Activated naive CD4-positive, alpha-beta T cell (primary cell): ENCODE measurements at places on chromosomes 13 and 19.
A peak's percentile ranks its signal among the peaks of the same experiment; 100 is the strongest.

GRCh38 chr13:54210397-54211049, 1181.9 kb downstream of the OLFM4 start:
- no peak for DNase-seq

DNA sequence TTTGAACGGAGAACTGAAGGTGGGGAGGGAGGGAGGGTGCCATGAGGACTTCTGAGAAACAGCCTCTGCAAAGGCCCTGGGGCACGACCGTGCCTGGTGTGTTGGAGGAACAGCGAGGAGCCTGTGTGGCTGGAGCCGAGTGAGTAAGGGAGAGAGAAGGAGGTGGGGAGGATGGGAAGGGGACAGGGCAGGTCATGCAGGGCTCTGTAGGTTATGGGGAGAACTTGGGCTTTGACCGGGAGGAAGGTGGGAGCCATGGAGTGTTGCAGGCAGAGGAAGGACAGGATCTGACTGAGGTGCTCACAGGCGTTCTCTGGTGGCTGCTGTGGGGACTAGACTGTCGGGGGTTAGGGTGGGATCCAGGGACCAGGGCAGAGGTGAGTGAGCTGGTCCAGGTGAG, 6.7 kb downstream of the MPND start:
- no peak for DNase-seq

DNA sequence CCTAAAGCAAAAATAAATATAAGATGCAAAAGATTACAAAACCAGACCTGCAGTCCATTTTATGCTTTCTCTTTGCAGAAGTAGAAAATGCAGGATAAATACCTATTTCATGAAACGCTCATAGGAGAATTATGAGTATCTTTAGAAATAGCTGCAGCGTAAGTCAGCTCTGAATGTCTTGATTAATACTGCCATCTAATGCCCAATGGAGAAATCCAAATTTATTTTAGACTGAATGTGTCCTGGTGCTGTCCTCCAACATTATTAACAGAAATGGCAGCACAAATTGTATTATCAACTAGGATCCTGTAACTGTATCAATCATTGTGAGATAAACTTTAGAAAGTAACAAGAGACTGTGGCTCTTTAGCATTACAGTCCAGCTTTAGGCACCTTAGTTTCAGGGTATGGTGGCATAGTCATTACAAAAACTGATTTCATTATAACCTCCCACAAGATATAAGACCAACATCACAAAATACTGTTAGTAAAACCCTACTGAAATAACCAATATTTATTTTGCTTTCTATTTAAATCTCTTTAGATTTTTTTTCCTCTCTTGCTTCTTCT, 162.1 kb upstream of the MIR17HG start:
- DNase-seq = no peak

DNA sequence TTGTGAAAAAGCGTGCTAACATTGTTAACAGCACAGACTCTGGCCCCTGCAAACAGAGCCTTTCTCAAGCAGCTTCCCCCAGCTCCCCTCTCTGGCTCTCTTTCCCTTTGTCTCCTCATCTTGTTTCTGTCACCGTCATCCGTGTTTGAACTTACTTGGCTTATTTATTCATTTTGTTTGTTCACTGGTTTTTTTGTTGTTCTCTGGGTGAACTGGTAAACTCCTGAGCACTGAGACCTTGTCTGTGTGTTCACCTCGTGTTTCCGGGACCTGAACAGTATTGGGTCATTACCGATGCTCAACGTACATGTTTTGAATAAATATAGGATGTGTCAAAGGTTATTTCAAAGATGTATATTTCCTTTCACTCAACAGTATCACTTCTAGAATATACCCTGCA, 92.4 kb upstream of the USP29 start:
- DNase-seq = no peak

DNA sequence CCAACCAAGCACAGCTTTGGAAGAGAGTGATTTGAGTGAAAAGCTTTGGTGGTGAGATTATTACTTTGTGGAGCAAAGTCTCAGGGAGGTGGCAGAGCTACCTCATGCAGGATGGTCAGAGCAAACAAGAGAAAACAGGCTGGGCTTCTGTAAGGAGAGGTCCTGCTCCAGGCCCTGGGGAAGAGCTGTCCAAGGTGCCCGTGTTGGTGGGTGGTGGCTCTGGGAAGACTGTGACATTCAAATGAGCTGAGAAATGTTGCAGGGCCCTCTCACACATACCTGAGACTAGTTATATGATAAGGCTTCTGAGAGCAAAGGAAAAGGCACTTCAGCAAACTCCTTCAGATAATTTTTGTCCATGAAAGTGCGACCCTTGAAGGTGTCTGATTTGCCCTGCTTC, 205.5 kb upstream of the SOX21 start:
- DNase-seq = no peak

DNA sequence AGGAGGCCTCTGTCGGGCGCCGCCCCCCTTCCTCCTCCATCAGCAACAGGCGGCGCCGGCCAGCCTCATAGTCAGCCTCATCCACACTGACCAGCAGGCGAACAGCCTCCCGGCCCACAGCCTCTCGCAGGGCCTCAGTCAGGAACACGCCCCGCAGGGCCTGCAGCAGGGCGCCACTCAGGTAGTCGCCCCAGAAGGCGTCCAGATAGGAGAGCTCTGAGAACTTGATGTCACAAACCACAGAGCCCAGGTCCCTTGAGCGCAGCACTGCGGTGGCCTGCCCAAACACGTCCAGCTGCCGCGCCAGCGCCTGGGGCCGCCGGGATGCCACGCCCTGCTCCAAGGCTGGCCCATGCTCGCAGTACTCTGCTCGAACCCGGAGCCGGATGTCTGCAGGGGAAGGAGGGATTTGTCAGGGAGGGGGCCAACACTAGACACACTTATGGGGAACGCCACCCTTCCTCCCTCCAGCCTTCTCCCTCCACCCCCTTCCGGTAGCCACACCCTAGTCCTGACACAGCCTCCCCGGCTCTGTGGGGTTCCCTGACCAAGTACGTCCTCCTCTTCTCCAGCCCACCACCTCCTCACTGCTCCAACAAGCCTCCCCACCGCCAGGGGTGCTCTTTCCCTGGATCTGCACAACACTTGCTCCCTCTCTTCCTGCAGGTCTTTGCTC, 17.9 kb downstream of the DEDD2 start:
- peak; percentile 42 for DNase-seq

DNA sequence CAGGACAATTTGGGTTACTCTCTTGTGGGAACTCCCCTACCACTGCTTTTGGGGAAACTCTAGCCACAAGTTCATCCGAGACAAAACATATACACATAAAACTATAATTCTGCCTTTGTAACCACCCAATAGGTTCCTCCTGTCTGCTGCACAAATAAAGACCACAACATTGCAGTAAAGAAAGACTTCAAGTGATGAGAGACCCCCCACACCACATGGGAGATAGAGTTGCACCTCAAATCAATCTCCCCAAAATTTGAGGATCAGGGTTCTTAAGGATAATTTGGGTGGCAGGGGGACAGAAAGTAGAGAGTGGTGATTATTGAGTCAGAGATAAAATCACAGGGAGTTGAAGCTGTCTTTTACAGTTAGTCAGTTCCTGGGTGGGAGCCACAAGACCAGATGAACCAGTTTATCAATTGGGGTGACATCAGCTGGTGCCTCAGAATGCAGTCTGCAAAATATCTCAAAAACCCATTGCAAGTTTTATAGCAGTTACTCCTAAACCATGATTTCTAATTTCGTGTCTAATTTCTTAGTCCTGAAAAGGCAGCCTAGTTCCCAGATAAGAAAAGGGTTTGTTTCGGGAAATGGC, 1348.5 kb downstream of the PCDH9 start:
- DNase-seq = no peak

DNA sequence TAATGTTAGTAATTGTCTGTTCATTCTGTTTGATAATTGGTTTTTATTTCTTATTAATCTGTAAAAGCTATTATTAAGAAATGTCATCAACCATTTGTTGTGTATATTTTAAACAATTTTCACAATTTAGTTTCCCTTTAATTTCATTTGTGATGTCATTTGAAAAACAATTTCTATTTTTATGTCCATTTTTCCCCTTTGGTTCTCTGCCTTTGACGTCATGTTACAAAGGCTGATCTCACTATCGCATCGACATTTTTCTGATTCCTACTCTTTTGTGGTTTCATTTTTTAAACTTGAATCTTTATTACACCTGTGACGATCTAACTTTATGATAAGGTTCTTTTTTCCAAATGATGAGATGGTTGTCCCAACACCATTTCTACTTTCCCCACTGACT, 191.0 kb upstream of the ZNF507 start:
- no peak for DNase-seq

GRCh38 chr19:55209693-55210472, 582 bp upstream of the PTPRH start:
- no peak for DNase-seq

DNA sequence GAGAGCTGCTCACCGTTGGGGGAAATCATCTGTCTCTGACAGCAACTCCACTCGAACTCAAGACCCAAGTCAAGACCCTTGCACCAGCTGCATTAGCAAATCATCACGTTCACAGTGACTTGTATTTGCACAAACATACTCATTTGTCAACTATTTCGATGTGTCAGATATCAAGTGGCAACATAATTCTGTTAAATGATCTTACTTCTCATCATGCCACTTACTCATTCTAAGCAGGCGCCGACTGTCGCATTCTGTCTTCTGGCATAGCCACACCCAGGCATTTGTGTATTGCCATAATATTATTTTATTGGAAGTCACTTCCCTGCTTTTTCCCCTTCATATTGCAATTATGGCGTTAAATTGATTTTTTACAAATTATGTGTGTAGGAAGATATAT, 23.0 kb upstream of the ATP1A3 start:
- no peak for DNase-seq

DNA sequence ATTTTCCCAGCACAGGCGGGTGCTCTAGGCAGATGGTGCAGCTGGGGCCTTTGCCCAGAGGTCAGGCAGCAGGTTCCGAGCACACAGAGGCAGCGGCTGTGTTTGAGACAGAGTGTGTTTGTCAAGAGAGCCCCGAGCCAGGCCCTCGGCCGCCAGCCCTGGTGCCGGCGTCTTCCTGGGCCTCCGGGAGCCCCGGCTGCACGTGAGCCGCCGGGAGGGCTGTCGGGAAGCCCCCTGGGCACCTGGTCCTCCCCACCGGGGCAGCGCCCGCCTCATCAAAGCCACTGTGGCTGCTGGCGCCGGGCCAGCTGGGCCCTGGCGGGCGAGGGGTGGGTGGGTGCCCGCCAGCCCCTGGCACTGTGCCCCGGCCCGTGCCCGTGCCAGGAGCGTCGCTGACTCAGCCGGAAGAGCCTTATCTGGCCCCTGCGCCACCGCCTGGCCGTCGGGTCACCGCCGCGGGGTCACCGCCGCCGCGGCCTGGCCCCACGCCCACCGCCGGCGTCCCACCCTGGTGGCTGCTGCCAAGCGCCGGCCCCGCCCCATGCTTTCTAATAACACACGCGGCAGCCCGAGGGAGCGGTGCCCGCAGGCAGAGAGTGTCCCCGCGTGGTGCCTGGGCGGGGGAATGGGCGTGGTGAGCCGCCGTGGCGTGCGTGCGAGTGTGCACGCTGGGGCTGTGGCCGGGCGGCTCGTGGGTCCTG, 14.9 kb downstream of the ARID3A start:
- peak; percentile 55 for DNase-seq

GRCh38 chr19:20237773-20238623, 71.0 kb downstream of the ZNF486 start:
- peak; percentile 71 for DNase-seq

GRCh38 chr19:54670576-54671357, 8.0 kb downstream of the LILRB4 start:
- no peak for DNase-seq

DNA sequence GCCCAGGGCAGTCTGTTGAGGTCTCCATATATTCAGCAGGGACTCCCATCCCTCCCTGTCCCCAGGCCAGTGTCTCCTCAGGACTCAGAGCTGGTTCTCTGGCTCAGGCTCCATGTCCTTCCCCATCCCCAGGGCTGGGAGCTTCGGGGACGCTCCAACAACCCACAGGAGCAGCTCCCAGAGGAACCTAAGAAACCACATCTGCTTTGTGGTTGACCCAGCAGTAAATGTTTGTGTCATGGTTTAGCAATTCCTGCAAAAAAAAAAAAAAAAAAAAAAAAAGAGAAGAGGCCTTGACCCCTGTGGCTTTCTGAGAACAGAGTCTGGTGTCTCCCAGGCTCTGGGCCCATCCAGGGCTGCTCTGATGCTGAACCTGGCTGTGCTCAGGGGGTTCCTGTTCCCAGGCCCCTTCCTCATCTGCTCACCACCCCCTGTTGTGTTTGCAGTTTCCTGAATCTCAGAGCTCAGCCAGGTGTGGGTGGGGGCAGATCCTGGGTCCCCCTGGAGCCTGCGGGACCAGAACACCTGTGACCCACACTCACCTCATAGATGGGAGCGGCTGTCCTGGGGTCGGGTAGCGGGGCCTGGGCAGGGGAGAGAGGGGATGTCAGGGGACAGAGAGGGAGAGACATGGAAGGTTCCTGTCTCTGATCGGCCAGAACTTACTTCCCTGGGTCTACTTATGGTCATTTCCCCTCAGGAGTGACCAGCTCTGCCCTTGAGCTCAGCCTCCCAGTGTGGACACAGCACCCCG, 25.2 kb upstream of the CEACAM1 start:
- no peak for DNase-seq

DNA sequence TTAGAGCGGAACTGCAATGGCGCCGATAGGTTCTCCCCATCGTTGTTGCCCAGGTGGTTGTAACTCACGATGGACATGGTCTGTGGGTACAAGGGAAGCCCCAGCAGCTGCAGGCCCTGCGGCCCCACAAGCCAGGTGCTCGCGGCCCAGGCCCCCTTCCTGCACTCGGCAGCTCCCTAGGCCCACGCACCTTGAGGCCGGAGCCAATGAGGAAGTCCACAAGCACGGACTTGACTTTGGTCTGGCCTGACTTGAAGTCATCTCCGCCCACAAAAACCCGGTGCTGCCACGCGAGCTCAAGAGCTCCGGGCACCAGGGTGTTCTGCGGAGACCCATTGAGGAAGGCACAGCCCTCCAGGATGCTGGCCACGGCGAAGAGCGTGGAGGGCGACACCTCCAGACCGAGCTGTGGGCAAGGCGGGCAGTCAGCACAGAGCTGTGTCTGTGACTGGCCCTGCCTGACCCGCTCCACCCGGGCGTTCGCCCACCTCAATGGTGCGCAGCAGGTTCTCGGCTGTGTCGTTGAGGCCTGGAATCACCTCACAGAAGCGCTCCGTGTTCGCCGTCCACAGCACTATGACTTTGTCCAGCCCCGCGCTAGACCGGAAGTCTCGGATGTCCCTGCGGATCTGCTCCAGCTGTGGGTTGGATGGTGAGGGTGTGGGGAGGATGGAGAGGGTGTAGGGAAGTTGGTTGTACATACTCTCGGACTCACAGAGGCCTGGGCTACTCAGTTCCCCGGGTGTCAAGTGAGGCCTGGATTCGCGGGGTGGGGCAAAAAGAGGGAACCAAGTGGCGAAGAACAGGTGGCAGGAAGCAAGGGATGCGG, 1.9 kb downstream of the ISYNA1 start:
- DNase-seq = no peak

DNA sequence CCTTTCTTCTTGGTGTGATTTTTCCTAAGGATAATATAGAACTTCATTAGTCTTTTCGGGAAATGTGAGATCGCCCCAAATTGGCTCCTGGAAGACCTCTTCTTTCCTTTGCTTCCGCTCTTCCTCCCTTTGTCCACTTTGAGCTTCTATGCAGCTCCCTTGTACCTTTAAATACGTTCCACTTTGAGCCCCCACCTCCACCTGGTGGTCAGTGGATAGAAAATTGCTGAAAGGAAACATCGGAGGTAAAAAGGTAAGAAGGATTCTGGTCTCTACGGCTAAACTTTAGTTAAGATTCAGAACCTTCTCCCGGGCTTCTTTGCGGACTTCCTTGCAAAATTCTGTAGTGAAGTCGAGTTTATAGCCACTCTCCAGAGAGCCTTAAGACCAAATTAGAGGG, 55.0 kb upstream of the TM9SF2 start:
- no peak for DNase-seq
